ENCODE measurements at places on chromosomes 11 and 22.

DNA sequence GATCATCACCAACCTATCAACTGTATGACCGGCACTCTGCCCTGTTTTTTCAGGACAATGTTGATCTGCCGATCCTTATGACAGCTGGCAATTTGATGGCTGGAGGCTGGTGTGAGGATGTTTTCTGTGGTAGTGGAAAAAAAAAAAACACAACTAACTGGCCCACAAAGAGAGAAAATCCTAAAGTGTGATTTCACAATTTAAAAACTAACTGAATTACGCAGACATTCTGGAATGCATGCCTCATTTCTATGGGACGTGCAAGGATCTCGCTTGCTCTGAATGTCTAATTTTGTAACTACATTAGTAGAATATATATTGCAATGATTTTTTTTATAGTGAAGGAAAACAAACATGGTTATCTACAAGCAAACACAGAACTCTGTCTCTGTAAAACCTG is 590.5 kb downstream of the ETS1 start:
- no peak for DNase-seq

- DNase-seq: no peak
These were observed 34.6 kb downstream of the DKK3 start for GRCh38 chr11:11973866-11974265.

DNA sequence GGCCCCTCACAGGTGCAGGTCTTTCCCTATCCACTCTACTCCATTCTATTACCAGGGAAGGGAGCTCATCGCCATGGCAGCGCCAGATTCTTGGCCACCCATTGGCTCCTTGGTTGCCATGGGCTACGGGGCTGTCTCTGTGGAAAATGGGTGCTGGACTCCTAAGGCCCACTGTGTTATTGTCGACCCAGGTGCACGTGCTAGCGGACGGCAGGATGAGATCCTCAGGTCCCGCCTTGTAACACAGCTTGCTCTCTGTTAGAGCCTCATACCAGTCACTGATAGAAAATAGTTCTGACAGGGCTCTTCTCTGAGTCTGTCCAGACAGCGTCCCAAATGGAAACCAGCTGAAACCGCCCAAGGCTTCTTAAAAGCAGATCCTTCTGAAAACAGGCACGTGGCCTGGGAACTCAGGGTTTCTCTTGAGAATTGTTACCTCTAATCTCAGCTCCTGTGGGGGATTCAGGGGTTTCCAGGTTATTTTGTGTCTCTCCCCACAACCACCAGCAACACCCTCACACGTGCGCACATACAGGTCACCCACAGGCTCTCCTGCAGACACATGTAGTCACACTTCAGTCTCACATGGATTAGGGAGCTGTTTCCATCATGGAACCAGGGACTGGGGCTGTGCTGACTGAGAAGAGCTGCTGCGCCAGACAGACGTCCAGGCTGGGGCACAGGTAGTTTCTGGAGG is 1.5 kb downstream of the TUB start:
- DNase-seq: no peak

DNA sequence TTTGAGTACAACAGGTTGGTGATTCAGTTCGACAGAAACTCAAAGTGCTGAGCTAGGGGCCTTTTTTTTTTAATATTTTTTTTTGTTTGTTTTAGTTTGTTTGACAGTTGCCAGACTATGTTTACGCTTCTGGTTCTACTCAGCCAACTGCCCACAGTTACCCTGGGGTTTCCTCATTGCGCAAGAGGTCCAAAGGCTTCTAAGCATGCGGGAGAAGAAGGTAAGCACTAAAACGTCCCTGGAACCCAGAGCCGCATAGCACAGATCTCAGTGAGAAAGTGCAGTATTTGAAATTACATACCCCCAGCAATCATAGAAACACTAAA is 649 bp downstream of the PRRG4 start:
- no peak for DNase-seq

GRCh38 chr11:105937331-105937730 is 84.7 kb downstream of the MSANTD4 start:
- DNase-seq: no peak

DNA sequence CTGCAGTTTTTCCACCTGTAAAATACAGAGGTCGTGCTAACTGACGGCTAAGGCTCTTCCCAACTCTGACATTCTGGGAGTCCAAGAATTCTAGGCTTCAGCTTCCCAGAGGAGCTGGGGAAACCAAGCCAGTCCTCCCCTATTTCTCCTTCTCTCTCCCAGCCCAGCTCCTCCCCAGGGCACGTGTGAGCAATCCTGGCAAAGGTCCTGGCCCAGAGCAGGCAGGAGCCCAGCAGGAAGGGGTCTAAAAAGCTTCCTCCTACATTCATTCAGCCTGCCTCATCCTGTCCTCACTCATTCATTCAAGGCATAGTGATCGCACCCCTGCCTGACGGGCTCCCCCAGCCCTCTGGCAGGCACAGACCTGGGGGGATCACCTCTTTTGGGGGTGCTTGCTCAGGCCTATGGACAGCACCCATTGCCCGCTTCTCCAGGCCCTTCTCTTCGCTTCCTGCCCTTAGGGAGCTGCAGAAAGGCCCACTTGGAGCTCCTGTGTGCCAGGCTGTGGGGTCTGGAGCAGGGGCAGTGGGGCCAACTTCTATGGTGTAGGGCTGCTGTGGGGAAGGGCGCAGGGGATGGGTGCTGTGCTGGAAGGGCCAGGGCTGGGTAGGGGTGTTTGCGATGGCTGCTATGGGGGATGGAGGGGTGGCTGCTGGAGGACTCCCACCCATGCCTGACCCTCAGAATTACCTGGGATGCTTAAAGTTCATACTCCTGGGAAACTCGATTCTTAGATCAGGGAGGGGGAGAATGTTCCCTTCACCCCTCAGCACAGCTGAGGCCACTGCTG is 9.8 kb downstream of the KCNC1 start:
- no peak for DNase-seq

GRCh38 chr11:46675288-46675851 is 25.0 kb downstream of the ARHGAP1 start:
- DNase-seq: no peak

DNA sequence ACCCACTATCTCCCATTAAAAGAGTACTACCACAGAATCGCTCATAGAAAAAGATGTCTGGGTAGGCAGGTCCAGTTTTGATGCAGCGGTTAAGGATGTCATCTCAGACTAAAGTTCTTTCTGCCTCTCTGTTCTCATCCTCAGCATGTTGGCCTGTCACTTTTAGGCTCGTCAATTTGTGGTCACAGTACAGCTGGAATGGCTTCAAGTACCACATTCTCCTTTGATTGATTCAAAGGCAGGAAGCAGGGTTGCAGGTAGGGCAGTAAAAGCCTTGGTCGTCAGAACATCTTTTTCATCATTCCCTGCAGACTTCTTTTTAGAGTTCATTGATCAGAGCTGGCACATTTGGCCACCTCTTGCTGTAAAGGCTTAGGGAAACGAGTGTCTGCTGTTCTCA is 28.7 kb downstream of the SDHD start:
- no peak for DNase-seq

DNA sequence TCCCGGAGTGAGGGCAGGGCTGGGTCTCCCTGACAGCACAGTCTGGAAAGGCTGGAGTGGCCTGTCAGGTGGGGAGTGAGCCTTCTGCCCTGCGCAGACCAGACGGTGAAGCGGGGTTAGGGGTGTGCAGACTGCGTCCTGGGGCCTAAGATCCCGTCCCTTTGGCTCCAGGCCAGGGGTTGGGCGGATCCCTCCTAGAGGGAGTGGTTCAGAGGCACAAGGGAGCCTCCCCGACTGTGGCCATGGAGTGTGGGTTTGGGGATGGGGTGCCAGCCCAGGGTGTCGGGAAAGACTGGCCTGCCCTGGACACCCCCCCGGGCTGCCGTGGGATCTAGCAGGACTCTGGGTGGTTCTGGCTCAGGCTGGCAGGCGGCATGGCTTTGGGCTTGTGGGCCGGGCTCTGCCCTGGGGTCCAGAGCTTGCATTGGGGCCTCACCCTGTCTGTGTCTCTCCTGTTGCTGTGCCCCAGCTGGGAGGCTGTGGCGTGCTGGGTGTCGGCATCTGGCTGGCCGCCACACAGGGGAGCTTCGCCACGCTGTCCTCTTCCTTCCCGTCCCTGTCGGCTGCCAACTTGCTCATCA is 19.5 kb downstream of the TSPAN4 start:
- no peak for DNase-seq

- no peak for DNase-seq
These were observed 233.4 kb upstream of the KIRREL3 start for GRCh38 chr11:127233998-127234397.

DNA sequence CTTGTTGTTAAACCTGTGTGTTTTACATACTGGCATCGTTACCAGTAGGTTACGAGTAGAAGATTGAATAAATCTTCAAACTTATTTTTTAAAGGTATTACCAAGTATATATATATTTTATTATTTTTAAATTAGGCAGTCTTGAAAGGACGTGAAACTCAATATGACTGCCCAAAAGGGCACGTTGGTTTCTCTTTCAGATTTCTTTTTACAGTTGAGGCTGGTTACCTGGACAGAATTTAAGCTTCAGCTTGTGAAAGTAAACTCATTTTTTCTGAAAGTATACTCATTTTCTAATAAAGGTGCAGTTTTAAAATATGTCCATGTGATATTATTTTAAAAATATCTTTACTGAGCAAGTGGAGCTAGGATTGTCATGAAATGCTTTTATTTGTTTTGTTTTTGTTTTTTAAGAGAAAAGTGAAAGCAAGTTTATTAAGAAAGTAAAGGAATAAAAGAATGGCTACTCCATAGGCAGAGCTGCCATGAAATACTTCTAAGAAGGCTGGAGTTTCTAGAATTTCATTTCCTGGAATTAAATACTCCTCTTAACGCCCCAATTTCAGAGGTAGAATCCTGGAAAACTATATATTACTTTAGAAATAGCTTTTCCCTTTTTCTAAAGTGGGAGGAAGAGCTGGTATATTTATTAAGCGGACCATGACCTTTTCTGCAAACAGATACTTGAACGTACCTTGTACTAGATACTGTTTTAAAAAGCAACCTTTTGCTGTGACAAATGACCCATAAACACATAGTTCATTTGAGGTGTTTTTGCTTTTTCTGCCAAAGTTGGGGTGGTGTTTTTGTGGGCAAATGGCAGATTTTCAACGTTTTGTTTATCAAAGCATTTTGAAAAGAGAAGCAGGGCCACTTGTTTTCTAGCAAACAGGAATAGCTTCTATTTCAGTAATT is 1.9 kb downstream of the FBXO7 start:
- no peak for DNase-seq

- DNase-seq: no peak
These were observed 130.7 kb downstream of the FEZ1 start for GRCh38 chr11:125365196-125365931.

DNA sequence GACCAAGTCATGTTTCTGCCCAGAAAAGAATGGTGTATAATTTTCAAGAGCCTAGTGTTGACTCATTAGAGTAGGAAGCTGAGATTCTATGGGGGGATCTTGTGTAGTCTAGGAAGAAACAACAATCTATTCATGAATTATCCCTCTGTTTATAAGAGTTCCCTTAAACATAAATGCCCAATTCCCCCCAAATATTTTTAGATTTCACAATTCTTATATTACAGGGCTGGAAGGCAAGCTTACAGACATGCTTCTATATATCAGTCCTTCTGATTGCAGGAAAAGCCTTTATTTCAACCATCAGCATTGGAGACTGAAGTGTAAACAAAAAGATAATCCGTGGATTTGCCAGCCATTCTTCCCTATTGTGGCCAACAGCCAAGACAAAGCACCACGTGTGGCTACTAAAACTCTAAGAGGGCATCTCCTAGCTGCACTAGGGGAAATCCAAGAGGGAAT is 71.4 kb downstream of the NAT10 start:
- DNase-seq: no peak

DNA sequence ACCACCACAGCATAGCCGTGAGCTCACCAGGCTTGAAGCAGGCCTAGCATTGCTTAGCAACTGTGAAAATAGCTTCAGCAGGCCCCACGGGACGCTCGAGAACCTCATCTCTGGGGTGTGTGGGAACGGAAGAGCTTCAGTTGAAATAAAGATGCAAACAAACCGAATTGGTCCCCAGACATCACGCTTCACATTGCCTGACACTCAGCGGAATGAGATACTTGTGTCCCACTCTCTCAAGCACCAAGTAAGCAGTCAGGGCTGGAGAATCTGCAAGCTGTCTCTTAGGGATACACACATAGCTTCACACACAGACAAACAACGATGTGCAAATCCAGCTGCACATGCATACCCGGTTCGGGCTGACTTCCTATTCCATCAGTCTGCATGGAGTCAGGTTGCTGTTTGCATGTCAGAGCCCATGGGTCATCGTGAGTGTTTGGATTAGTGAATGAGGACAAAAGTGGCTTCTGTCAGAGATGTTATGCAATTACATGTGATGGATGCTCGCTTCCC is 205.7 kb downstream of the SNX19 start:
- DNase-seq: no peak

- DNase-seq: no peak
These were observed 718 bp downstream of the CHKA start for GRCh38 chr11:68120273-68121066.

GRCh38 chr11:112156153-112156955 is 7.5 kb downstream of the IL18 start:
- DNase-seq: no peak

GRCh38 chr22:43850529-43850928 is 11.8 kb downstream of the SULT4A1 start:
- no peak for DNase-seq

GRCh38 chr11:126214841-126215240 is 3.3 kb downstream of the FAM118B start:
- DNase-seq: no peak

DNA sequence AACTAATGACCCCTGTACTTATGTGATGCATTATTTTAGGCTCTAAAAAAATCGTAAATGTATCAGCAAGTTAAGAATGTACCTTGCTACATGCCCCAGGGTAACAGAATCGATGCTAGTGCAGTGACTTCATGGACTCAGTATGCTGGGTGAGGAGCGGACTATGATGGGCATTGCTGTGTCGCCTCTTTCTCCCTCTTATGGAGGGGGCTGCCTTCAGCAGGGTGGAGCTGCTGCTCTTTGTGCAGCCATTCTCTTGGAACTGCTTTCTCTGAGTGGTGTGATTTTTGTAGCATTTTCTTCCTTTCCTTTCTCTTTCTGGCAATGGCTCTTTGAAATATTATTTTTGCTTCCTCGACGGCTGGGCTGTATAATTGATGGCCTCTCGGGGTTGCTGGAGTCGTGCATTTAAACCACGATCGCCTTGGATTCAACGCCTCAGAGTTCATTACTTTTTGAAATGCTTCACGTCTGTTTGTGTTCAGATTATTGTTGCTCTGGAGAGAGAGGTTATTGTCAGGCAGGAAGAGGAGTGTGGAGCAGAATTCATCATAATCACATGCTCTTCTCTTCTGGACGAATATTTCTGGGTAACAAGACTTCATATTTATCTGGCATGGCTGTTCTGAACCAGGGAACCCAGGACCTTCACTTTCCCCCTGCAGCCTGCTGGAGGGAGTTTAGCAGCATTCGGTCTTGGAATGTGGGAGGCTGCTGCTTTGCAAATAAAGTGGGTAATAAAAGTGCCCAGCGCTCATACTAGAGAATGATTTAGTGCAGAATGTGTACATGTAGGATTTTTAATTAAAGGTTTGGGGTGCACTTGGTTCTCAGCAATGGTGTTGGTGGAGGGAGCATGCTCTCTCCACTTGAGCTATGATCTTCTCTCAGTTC is 804.2 kb downstream of the NTM start:
- no peak for DNase-seq

- no peak for DNase-seq
These were observed 4.5 kb upstream of the GCAT start for GRCh38 chr22:37803195-37803638.

GRCh38 chr22:20937794-20938671 is 20.8 kb downstream of the CRKL start:
- no peak for DNase-seq

- no peak for DNase-seq
These were observed 18.2 kb downstream of the P2RY2 start for GRCh38 chr11:73236205-73236765.

GRCh38 chr11:69416762-69417698 is 64.4 kb upstream of the LINC01488 start:
- DNase-seq: no peak
